NCI-H2081 (cell line): ENCODE measurements at places on chromosomes 11 and 22.

DNA sequence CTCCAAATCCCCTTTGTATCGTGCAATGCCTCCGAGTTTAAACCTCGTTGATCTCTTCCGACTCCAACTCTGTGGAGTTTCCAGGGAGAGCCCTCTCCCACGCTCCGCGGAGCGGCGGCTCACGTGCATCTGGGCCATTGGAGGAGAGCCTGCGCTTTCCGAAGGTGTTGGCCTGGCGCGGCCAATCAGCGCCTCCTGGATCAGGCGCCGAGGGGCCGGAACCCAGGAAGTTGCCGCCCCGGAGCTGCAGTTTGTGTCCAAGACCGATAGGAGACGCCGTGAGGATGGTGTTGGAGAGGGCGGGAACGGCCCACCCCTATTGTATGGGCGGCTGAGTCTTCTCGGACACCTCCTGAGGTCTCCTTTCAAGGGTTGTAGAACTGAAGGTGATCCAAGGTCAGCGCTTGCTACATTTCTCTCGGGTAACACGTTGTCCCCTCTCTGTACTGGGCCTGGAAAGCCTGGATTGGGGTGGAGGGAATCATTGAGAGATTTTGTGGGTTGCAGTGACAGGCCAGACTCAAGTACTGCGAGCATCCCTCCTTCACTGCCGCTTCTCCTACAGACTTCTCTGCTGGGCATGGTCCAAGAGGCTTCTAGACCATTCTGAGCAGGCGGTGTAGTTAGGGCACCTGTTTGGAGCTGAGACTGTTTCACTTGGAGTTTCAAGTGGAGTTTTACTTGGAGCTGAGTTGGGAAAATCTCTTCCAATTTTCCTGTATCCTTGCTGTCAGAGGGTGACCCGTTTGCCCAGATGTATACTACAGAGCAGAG lies 1.7 kb downstream of the ADAMTS15 start:
- DNase-seq: no peak

GRCh38 chr11:19907008-19907579 lies 194.5 kb downstream of the NAV2 start:
- no peak for DNase-seq

DNA sequence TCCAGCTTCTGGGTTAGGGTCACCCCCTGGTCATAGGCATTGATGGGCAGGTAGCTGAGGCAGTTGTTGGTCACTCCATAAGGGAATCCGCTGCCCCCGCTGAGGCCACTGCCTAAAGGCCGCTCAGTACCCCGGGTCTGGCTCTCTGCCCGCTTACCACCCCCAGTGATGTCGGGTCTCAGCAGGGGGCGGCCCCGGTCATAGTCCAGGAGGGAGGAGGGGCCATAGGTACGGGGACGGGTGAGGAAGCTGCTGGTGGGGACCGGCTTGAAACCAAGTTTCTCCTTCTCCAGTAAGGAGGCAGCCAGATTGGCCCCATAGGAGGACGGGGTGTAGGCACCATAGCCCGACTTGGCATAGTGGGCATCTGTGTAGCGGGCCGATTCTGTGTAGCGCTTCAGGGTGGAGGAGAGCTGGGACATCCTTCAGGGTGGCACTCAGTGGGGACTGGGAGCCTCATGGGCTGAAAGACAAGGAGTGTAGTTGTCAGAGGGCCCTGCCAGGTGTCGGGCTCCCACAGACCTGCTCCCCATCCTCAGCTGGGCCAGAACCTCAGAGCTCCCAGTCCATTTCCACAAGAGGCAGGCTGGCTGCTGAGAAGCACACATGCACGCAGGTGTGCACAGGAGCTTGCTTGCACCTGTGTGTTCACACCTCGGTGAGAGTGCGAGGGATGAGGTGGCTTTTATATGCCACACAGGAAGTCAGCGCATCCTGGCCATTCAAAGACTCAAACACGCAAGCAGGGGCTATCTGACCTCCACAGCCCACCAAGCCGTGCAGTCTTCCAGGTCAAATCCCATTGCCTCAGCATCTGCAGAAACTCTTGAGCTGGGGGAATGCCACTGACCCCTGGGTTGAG lies 8.2 kb downstream of the USP2 start:
- DNase-seq: no peak

- no peak for DNase-seq
These were observed 96.5 kb downstream of the EXT2 start for GRCh38 chr11:44192017-44192385.

GRCh38 chr11:65489706-65490320 lies 9.0 kb upstream of the MALAT1 start:
- DNase-seq: no peak

DNA sequence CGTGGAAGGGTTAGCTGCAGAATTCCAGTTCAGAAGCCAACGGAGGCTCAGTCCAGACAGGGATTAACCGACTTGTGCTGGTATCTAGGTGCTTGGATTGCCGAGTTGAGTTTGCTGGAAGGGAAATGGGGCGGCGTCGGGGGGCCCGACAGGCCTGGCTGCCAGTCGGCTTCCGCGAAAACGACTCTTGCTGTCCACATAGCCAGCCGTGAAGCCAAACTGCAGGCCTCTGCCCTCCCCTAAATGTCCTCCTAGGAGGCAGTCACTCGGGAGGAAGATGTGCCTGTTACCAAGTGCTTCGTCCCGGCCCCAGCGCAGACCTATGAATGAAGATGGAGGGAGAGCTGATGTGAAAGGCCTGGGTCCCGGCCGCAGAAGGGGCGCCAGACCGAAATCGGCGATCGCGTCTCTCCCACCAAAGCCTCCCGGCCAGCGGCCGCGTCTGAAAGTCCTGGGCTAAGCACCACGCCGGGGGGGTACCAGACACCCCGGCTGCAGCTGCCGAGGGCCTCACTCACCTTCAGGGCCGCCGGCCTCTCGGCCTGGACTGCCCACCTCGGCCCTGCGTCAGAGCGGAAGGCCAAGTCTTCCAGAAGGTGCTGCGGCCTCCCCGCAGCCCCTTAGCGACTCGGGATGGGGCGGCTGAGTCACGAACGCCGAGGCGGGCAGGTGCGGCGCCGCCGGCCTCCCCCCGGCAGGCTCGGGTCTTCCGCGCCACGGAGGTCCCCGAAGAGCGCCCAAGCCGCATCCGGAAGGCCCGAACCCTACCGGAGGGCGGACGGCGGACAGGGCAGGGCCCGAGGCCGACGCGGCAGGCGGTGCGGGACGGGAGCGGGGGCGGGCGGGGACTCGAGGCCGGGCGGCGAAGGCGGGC lies 7.5 kb downstream of the DPAGT1 start:
- peak; percentile 50 for DNase-seq

DNA sequence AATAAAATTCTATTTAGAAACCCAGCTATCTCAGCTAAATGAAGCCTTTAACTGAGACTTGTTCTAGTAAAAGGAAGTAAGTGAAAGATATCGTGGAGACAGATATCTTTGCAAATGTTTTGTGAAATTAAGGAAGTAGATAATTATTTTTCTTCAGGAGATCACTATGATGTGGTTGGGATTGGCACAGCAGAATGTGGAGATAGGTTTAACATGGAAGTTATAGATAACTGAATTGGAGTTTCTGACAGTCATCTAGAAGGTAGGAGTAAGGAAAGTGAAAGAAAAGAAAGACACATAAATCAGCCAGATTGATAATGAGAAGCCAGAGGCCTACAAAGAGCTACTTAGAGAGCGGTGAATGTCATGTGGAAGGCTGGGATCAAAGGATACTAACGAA lies 4.7 kb upstream of the CASP5 start:
- DNase-seq: no peak

DNA sequence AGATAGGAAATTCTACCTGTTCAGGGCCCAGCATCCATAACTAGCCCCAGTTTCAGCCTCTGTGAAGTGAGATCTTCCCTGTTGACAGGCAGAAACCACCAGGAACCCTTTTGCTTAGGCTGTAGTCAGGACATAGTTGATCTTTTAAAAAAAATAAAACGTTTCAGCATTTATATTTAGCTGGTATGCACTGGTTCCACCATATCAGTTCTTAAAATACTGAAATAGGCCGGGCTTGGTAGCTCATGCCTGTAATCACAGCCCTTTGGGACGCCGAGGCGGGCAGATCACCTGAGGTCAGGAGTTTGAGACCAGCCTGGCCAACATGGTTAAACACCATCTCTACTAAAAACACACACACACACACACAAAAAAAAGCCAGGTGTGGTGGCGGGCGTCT lies 35.3 kb downstream of the GALNT18 start:
- DNase-seq: no peak

- DNase-seq: no peak
These were observed 23.2 kb downstream of the MFNG start for GRCh38 chr22:37462983-37463382.

DNA sequence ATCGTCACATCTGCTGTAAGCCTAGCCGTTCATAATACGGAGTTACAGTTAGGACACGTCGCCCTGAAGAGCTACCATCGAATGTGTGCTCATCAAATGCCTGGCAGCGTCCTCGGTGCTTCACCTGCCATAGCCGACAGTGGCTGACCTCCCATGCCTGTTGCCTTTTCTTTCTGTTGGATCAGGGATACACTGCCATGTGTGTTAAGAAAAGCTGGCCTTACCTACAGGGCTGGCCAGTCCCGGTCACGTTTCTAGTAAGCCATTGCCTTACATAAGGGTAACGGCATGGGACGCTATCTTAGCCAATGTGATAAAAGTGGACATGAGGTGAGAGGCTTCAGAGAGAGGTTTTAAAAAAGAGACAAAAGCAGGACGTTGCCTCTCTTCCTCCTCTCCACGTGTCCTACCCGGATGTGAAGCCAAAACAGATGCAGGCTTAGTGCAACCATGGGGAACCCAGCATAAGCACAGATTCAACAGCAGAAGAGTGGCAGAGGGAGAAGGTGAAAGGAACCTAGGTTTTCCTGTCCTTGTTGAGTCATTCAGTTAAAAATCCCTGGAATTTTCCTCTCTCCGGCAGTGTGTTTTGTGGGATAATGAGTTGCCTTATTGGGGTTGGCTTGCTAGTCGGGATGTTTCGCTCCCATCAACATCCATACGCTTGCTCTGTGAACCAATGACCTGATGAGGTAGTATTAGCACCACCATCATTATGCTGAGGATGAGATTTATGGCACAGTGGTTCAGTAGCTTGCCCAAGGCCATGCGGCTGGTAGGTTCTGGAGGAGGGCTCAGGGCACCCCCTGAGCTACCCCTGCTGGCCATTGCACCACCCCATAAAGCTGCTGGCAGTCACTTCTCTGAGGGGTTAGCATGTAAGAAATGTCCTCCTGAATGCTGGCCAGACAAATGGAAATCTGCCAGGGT lies 67.4 kb upstream of the B3GAT1 start:
- no peak for DNase-seq

GRCh38 chr11:5196067-5196466 lies 4.4 kb downstream of the OR51V1 start:
- no peak for DNase-seq

DNA sequence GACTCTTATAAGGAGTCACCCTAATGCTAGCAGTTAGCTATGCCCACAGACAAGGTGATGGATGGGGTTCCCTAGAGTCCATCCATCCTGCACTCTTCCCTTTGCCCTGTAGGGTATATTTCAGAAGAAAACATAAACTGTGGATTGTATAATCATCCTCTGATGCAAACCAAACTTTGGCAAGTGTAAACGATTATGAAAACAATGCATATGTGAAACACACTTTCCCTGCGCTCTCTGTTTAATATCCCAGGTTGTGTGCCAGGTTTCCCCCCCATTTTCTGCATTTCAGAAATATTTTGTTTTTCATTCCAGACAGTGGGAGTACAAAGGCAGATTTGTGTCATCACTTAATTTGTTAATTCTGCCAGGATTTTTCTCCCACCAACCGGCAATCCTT lies 110.0 kb downstream of the LDLRAD3 start:
- no peak for DNase-seq

DNA sequence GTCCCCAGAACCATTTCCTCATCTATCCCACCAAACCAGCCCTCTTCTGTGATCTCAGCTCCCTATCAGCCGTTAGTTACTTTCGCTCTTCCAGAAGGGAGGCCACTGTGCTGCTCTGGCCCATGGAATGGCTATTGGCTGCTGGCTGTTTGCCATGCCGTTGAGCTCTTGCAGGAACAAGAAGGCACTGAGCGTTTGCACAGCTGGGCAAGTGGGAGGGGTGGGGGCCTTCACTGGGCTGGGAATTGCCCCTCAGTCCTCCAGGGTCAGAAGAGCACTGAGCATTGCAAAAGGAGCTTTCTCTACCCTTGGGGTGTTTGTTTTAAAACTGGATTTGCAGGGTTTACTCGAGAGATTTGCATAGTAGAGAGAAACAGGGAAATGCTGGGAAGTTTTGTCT lies 129.0 kb upstream of the PARVA start:
- peak; percentile 94 for DNase-seq

DNA sequence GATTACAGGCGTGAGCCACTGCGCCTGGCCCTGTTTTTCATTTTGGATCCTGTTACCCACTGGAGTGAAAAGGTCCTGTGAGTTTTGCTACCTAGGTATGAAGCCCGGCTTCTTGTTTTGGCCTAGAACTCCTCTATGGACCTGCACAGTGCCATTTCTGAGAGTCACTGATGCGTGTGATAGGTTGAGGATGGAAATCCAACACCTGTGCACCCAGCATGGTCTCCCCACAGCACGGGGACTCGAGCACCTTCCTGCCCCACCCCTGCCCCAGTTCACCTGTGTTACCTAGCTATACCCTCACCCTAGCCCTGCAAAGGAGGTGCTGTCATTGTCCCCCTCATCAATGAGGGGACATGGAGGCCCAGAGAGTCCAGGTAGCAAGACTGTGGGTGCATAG lies 5.1 kb downstream of the FBLN1 start:
- DNase-seq: no peak

DNA sequence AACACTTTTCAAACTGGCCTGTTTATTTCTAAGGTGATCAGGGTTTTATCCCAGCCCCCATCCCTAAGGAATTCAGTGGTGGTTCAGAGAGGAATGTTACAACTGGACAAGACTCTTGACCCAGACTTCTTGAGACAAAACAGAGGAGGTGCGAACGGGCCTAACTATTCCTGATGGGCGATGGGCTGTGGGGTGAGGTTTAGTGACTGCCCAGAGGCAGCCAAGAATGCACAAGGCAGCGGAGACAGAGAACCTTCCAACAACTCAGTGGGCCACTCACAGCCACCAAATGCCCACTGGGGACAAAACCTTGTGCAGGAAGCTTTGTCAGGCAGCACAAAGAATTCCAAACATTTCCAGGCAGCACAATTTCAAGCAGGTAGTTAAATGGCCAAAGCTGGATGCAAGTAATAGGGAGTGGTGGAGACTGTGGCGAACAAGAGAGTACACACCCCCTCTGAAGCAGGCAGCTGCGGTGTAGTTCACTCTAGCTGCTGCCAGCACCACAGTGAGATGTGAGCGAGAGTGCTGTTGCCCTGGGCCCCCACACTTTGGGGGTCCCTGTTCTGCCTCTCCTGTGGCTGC lies 29.2 kb downstream of the SCUBE1 start:
- no peak for DNase-seq

DNA sequence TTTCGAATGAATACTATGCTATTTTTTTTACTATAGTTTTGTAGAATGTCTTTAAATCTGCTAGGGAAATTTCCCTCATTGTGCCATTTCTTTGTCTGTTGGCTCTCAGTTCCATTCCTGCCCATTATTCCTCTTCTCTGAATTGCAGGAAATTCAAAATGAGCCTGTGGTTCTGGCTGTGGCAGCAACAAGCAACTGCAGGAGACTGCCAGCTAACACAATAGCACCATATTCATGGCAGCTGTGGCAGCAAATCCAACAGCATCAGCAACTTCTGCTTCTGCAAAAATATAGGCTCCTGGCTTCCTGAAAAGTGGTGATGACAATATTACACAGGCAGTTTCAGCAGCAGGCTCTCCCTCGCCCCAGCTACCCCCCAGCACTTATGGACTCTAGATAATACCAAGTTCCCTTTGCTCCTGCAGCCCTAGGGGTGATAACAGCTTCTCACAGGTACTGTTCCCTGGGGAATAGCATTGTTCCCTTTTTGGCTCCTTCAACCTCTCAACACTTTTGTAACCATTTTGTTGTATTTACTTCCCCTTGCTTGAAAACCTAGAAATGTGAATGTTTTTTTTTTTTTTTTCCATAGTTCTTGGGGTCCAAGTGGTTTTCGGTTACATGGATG lies 9.3 kb downstream of the PATE4 start:
- no peak for DNase-seq

- no peak for DNase-seq
These were observed 66.6 kb downstream of the SLC5A12 start for GRCh38 chr11:26655287-26655686.
